Smooth muscle cell of the coronary artery (primary cell): ENCODE measurements at places on chromosomes 3 and 15. TPM values are rescaled to one million over a fixed set of nuclear protein-coding genes. Genes with fewer than 3 reads are reported as not detected.

JMJD7 gene
- 2.3 and 4.8 TPM in 2 replicates for total RNA-seq

PLA1A gene
- 0.08 and 0.12 TPM in 2 replicates for total RNA-seq

XCR1 gene
- total RNA-seq = 0.23 TPM in 1 of 2 replicates, not detected in the other

EBLN2 gene
- 3.9 and 4.0 TPM in 2 replicates for total RNA-seq

GPR62 gene
- under 0.01 TPM in 1 of 2 replicates, not detected in the other for total RNA-seq
